ENCODE measurements at places on chromosomes 11 and 22.

DNA sequence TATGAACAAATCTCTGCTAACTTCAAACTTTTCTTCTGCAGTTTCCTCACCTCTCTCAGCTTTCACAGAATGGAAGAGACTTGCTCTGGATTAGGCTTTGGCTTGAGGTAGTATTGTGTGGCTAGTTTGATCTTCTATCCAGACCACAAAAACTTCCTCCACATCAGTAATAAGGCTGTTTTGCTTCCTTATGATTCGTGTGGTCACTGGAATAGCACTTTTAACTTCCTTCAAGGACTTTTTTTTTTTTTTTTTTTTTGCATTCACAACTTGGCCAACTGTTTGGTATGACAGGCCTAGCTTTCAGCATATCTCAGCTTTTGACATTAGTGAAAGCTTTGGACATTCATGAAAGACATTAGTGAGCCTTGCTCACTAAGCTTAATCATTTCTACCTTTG lies 47.5 kb upstream of the LRRC55 start:
- DNase-seq = no peak

- no peak for DNase-seq
Observed at GRCh38 chr11:26286472-26287066, 45.4 kb upstream of the ANO3 start.

- no peak for DNase-seq
Observed at GRCh38 chr11:37926772-37927171, 1328.7 kb upstream of the RAG2 start.

DNA sequence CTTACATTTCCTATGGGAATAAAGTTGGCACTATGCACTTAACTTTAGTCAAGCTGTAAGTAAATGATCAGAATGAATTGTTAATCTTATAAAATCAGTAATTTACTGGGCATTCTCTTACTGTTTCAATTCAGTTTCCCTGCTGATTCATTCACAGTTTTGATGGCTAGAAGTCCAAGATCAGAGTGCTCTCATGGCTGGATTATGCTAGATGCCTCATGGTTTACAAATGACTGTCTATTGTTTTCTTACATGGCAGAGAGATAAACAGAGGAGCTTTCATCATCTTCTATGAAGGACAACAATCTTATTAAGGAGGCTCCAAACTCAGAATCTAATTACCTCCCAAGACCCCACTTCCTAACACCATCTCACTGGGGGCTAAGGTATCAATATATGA lies 135.1 kb upstream of the CARD18 start:
- DNase-seq = no peak

DNA sequence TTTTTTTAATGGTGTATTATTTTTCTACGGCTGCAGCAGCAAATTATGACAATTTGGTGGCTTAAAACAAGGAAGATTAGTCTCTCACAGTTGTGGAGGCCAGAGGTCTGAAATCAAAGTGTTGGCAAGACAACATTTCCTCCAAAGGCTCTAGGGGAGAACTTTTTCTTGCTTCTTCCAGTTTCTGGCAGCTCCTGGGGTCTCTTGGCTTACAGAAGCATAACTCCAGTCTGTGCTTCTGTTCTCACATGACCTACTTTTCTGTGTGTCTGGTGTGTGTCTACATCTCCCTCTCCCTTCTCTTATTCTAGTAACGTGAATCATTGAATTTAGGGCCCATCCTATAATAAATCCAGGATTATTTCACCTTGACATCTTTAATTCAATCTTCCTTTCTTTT lies 551.9 kb upstream of the LUZP2 start:
- DNase-seq = no peak

- no peak for DNase-seq
Observed at GRCh38 chr11:120011836-120012235, 126.1 kb downstream of the TRIM29 start.

- DNase-seq = no peak
Observed at GRCh38 chr11:86637988-86638387, 34.4 kb downstream of the ME3 start.

GRCh38 chr22:35544189-35544588 lies 3.6 kb downstream of the RASD2 start:
- no peak for DNase-seq

GRCh38 chr22:38706101-38706900 lies 557 bp downstream of the GTPBP1 start:
- DNase-seq = no peak

DNA sequence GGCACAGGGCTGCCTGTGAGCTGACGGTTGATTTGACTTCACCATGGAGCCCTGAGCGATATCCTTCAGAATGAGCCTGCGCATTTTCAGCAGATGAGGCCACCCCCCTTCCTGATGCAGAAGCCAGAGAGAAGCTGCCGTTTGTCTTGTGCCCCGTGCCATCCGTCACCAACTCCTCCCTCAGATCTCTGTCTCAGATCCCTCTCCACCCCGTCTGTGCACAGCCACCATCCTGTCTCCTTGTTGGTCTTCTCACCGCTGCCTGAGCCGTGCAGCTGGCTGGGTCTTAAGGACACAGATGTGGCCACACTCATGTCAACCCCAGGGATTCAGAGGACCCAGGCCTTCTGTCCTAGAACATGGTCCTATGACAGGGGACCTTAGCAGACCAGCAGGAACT lies 293.9 kb downstream of the TBC1D22A start:
- DNase-seq = no peak

DNA sequence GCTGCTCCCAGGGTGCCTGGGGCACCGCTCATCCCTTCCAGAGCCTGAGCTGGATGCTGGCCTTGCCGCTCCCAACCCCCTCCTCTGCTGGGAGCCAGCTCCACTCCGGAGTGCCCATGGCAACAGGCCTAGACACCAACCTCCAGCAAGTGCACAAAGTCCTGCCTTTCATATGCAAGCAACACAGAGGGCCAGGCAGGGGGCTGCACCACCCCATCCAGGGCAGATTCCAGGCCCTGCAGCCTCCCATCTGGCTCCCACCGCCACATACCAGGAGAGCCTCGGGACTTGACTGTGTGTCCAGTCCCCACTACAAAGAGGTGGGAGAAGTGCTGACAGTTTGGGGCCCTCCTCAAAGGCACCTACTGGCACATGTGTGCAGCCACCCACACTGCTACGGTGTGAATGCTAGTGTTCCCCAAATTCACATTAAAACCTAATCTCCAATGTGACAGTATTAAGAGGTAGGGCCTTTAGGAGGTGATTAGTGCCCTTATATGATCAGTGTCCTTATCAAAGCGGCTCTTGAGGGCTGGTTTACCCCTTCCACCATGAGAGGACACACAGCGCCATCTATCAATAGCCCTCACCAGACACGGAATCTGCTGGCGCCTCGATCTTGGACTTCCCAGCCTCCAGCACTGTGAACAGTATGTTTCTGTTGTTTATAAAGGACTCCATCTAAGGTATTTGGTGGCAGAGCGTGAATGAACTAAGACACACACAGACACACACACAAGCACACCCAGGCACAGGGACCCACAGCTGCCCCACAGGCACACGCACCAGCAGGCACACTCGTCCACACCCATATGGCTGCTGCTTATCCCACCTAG lies 16.2 kb downstream of the ARVCF start:
- DNase-seq = no peak

- no peak for DNase-seq
Observed at GRCh38 chr11:47105974-47106373, 70.7 kb downstream of the ARFGAP2 start.

DNA sequence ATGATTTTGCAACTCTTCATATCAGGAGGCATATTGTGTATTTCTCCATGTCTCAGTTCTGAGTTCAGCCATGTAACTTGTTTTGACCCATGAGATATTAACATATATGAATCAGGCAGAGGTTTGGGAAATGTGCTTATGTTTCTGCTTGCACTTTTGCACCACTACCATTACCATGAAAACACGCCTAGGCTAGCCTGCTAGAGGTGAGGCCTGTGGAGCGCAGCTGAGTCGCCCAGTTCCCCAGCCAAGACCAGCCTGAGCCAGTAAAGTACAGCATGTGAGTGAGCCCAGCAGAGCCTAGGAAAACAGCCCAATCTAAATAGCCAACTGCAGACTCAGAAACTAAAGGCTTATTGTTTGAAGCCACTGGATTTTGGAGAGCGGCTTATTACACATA lies 18.4 kb upstream of the MYOD1 start:
- no peak for DNase-seq

- DNase-seq = no peak
Observed at GRCh38 chr11:1163911-1164735, 6.4 kb downstream of the MUC5AC start.

- DNase-seq = peak; percentile 84
Observed at GRCh38 chr11:6619004-6619745, at the start of gene TPP1. Gene TPP1, minus strand, starts transcription at chr11:6619422. Its CDS starts 22 bp downstream, at chr11:6619400.

DNA sequence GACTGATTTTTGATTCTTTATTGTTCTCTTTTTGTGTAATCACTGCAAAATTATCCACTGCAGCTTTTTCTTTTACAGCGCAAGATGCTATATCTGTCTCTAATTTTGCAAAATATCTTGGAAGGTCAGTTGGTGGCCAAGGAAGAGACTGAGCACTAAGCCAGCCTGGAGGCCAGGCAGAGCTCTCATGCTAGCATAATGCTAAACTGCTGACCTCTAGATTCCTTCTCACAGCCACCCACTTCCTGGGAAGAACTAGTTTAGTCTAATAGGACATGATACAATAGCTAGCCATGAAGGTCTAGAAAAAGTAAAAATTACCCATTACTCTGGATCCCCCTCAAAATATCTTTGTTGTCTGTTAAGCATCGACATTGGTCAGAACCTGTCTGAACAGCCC lies 227.2 kb upstream of the ARHGAP20 start:
- no peak for DNase-seq

- DNase-seq = no peak
Observed at GRCh38 chr11:22707119-22707899, 40.9 kb downstream of the GAS2 start.

- DNase-seq = no peak
Observed at GRCh38 chr11:68146010-68146540, 24.9 kb upstream of the CHKA start.

DNA sequence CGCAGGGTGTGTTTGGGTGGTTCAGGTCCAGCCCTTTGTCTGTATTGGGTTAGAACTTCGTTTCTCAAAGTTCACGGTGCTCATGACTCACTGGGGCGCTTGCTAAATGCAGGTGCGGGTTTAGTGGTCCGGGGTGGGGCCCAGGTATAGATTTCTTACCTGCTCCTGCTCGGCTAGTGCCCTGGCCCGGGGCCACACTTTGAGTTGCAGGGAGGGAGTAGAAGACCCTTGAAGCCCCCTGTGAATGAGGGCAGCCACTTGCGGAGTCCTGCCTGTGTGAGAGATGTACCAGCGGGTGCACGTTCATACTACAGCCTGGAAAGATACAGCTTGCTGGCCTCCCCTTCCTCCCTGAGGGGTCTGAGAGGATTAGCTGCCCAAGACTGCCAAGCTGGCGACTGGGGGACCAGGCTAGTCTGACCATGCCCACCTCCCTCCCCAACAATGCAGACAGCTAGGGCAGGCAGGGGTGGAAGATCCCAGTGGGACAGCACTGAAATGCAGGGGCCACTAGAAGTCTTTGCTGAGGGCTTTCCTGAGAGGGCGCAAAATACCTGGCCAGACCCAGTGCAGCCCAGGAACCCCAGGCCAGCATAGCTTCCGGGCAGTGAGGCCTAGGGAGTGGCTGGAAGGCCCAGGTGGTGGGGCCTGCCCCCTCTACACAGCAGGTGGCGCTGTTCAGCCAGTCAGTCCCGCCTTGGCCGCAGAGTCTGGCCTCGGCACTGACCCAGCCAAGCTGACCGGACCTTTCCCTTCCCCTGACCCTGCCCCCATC lies 5.1 kb upstream of the MYRF start:
- no peak for DNase-seq

DNA sequence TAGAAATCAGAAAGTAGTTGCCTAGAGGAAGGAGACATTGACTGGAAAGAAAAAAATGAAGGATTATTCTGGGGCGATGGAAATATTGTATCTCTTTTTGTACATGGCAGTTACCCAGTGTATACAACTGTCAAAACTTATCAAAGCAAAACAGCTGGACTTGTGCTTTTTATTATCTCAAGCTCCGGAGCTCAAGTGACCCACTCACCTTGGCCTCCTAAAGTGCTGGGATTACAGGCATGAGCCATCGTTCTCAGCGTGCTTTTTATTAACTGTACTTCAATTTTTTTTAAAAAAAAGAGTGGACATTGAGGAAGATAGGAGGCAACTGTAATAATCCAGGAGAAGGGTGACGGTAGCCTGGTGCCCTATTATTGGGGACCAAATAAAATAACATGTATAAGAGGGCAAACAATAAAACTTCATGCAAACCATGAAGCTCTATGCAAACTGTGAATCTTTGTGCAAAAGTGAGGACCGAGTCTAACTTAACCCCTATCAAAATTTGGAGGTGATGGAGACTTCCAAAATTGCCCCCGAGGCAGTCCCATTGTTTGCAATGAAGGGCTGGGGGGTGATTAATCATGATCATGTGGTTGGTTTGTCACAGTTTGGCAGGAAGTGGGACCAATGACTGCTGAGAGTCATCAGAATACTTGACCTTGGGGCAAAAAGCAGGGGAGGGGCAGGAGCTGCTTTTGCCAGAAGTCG lies 23.5 kb downstream of the FZD4 start:
- no peak for DNase-seq

DNA sequence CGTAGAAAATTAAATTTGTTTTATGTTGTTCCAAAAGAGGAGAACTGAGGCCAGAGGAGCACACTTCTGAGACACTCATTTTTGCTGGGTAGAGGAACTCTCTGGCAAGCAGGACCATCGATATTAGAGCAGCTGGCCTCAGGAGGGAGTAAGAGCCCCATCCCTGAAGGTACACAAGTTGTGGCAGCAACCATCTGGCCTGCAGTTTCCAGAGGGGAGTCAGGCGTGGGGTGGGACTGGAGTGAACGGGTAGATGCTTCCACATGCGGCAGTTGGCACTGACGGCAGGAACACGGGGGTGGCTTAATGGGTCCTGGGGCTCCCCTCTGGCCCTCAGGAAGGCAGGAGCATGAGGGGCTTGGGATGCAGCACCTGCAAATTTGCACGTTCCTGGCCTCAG lies 13.2 kb upstream of the SSTR3 start:
- DNase-seq = no peak

- no peak for DNase-seq
Observed at GRCh38 chr22:46262449-46263215, 511 bp downstream of the PKDREJ start.

GRCh38 chr11:70616938-70617654 lies 218.8 kb downstream of the CTTN start:
- no peak for DNase-seq

DNA sequence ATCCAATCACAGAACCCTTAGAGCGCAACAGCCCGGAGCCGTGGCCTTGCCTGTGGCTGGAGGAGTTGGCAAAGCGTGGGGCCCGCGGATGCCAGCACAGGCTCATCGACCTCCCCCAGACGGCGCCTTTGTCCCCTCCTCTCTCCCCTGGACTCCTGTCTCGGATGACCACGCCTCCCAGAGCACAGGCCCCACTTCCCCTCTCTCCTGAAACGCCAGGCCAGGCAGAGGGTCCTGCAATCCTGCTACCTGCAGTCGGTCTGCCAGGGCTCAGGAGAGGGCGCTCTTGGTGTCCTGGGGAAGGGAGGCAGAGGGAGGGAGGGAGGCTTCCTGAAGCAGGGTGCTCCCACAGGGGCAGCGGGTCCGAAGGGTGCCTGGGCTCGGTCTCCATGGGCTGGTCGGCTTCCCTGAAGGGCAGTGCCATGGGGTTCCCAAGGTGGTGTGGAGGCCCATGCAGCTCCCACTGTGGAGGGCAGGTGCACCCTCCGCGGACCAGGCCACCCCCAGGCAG lies 16.6 kb upstream of the TTLL12 start:
- no peak for DNase-seq

- no peak for DNase-seq
Observed at GRCh38 chr22:28283068-28283654, 364.1 kb upstream of the PITPNB start.

All from stimulated activated CD8-positive, alpha-beta memory T cell treated with anti-CD3 and anti-CD28 coated beads, Interleukin-4, amount 100 ng/mL, for 1 hour (primary cell).